ENCODE measurements at places on chromosomes 1 and 21.

DNA sequence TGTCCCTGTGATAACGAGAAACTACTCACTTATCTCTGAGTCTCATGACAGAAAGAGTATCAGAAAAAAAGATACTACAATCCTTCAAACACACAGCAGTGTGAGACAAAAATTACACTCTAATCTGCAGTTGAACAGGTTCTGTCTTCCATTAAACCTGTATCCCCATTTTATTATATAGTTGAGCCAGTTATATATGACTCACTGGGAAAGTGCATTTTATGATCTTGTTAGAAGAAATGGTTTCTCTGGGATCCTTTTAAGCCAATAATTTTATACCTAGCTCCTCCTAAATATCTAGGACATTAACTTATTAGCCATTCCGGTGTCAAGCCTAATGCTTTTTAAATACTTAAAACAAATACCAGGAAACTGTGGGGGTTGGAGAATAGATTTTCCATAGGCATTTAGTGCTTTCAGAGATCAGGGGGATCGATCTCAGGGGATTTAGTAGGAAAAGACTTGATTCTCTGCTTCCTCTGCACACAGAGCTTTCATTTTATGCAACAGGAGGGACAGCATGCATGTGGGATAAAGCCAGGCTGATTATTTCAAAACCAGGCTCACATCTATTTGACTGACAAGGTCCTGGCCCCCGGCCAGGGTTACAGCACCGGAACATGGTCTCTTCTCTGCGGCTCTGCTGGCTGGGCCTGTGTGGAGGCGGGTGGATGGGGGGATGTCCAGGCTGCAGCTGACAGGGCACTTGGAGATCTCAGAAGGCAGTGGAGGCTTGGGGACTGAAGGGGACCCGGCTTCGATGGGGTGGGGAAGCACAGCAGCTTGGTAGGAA, 310.6 kb downstream of the DISC1 start:
- DNase-seq: no peak

DNA sequence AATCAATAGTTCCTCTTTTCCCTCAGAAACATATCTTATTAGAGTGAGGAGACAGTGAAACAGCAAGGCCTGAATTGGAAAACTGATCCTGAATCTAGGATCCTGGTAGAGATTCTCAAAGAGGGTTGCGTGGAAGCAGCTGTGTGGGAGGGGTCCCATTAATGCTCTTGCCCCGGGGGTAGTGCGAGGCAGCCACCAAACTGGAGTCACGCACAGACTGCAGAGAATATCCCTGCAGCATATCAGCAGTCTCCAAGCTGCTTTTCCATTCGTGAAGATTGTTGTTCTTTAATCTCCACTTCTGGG, 150.1 kb downstream of the DISC1 start:
- no peak for DNase-seq

- no peak for DNase-seq
Measured at GRCh38 chr1:209328196-209328595, 255.3 kb upstream of the CAMK1G start.

DNA sequence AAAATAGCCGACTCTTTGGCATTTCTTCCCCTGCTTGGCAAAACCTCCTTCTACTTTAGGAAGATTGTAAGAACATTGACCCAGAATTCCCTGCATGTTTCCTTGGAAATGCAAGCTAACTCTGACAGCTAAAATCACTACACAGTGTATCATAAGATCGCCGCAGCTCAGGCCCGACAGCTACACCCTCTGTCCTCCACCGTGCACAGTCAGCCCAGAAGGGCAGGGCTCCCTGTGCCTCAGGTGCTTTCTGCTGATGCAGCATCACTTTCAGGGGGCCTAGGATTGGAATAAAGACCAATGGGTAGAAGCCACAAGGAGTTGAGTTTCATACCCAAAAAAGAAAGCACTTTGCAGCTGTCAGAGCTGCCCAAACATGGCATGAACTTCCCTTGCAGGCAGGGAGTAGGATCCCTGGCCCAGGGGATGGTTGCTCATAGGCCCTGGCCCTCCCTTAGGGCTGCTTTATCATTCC, 145.3 kb downstream of the SEC16B start:
- no peak for DNase-seq

DNA sequence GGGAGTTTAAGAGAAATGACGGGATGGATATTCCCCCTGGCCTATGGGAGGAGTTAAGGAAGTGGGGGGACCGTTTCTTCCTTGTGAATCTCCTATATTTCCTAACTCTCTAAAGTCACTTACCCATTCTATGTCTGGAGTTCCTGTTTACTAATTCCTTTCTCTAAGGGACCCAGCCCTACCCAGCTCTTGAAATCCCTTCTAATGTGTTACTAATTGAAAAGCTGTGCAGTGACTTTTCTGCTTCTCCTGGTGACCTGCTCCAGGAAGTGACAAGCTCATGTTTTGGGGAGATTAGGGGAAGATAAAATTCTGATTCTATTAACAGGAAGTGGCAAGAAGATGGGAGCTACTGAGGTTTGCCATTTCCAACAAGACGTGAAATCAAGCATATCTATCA, 4.0 kb upstream of the SAMSN1 start:
- no peak for DNase-seq

DNA sequence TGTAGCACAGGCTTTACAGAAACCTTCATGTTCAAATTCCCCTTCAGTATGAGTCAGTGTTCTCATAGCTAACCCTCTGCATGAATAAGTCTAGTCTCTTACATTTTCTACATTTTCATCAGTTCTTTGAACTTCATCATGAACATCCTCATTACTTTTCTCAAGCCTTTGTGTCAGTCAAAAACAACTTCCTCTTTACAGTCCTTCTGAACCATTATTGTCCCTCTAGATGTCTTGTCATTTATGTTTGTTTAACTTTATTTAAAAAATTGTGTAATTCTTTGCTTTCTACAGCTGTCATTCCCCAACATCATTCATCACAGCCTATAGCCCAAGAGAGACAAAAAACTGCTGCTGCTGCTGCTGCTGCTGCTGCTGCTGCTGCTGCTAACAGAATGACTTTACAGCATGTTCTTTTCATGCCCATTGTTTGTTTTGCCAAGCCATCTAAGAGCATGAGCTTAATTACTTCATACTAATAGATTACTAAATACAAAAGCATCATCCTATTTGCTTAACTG, 133.1 kb downstream of the LRRC40 start:
- DNase-seq: no peak

DNA sequence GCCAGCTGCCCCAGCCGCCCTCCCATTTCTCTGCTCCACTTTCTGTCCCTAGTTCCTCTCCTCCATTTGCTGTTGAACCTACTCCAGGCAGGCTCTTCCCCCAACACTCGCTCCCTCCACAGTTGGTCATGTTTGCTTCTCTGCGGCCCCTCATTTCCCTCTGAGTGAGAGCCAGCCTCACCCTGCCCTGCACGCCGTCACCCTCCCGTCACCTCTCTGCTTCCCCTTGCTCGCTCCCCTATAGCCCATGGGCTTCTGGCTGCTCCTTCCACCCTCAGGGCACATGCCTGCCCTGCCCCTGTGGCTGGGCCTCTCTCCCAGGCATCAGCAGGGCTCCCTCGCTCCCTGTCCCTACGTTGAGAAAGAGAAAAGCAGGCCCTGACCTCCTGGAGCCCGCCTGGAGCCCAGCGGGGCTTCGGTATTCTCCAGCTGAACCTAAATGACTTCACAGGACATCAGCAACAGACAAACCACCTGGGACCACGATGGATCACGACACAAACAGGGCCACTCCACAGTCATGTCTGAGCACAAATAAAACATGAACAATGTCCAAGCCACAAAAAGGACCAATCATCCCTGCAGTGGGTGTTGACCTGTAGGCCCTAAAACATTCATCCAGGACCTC, 13.3 kb upstream of the THEMIS2 start:
- DNase-seq: no peak

- DNase-seq: no peak
Measured at GRCh38 chr1:1989102-1989542, 14.5 kb downstream of the CFAP74 start.

- DNase-seq: no peak
Measured at GRCh38 chr1:77688939-77689338, 6.5 kb upstream of the ZZZ3 start.

DNA sequence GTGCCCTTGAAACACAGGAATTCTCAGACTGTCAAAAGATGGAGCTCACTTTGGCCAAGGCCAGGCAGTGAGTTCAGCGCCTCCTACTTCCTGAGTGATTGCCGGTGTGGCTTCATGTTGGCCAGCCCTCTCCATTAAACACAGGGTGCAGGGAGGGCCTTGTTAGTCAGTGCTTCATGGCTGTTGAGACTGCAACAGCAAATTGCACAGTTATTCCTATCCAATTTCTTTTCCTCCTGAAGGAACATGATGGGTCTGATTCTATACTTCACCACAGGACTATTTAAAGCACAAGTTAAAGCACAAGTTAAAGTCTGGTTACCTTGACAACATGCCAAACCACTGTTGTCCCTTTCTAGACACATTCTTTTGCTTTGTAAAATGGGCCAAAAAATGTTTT, 156.6 kb downstream of the SIPA1L2 start:
- no peak for DNase-seq

DNA sequence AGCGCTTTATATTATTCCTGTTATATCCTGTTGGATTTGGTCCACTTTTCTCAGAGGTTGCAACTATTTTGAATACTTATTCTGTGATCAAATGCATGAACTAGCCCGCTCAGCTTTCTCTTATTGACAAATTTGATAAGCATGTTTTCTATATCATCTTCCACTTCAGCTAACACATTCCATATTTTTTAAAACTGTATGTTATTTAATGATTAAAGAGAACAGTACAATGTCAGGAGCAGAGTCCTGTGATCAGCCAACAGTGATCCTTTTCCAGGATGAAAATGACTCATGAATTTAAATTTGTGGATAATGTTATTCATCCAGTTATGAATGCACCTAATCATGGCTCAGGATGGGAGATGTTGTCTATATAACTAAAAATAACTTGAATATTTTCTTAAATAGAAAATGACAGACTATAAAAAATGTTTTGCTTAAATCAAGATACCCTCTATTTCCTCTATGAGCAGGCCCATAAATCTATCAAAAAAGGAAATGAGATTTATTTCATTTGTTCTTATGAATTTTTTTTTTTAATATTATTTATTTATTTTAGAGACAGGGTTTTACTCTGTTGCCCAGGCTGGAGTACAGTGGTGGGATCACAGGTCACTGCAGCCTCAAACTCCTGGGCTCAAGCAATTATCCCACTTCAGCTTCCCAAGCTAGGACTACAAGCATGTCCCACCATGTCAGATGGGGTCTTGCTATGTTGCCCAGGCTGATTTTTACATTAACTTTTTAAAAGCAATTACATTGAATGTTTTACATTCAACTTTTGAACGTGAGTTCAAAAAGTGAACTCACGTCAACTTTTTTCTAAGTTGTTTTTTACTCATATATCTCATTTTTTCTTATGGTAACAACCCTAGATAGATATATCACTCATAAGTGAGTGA, 12.5 kb downstream of the BPNT1 start:
- no peak for DNase-seq

DNA sequence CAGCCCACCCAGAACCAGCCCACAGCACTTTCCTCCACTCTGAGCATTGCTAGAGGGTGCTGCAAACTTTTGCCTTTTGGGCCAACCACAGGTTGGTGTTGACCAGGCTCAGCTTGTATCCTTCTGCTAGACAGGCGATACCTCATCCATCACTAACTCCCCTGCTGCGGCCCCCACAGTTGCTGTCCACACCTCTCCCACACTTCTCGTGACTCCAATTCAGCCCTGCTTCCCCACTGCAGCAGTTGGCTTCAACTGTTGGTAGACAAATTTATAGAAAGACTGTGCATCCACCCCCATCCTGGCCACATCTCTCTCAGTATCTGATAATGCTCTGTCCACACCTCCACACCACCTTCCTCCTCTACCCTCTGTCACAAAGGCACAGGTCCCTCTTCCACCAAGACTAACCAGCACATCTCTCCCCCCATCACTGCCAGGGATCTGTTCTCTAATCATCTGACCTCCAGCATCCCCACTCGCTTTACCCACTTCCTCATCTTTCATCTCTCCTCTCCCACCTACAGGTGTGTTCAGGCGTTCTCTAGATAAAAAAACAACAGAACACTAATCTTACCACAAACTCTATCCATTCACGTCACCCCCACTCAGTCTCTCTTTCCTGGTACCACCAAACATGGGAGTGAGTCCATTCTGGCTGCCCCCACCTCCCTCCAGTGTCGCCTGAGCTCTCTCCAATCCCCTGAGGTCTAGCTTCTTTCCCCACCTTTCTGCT, 15.8 kb upstream of the SLC25A44 start:
- no peak for DNase-seq

DNA sequence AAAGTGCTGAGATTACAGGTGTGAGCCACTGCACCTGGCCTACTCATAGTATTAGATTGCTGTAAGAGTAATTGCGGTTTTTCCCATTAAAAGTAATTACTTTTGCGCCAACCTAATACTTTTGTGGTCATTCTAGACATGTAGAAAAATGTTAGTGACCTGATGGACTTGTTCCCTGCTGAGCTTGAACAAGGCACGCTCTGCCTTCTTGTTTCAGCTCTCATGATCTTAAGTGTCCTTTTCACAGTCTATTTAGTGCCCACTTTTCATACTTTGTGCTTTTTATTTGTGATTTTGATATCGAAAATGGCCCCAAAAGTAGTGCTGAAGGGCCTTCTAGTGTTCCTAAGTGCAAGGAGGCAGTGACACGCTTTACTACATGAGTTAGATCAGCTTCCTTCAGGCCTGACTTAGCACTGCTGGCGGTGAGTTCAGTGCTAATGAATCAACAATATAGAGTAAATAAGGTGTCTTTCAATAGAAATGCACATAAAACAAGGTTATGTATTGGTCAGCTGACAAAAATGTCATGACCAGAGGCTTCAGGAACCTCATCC, 5.6 kb upstream of the RD3 start:
- no peak for DNase-seq

DNA sequence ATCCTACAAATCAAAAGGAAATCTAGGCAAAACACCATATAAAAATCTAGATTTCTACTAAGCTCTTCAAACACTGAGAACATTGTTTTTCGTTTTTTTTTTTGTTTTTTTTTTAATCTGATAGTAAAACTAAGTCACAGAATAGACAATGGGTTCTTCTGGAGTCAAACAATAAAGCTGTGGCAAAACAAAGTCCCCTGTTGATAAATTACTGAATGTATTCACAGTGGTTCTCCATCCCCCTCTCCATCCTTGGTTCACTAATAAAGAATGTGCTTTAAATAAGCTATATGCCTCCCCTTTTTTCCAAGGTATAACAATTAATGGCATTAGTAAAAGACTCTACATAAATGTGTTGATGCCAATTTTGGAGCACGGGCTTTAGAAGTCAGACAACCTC, 16.7 kb upstream of the ATP1B1 start:
- DNase-seq: no peak

- no peak for DNase-seq
Measured at GRCh38 chr1:29603622-29604021, 367.3 kb downstream of the PTPRU start.

Data from smooth muscle cell of the brain vasculature (primary cell).